Hematopoietic multipotent progenitor cell treated with erythropoietin and hydrocortisone succinate and interleukin-3 and kit ligand, for 4 days (in vitro differentiated cells): ENCODE measurements at places on chromosomes 16 and 17.
A peak's percentile ranks its signal among the peaks of the same experiment; 100 is the strongest.

DNA sequence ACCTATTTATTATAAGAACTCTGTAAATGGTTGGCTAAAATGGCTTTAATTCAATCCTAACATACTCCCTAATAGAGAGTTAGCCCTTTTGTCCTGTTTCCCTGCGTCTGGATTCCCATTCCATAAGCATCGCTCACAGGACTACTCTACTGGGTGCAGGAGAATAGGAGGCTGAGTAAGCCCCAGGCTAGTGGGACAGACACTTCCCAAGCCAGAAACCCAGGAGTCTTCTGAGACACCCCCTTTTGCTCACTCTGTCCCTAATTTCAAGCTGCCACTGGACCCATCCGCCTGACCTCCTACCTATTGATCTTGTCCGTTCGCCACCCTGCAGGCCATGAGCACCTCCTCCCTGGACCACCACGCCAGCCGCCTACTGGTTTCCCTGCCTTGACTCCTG, 16.7 kb upstream of the TOB1 start:
- DNase-seq, result no peak

- DNase-seq, result peak; percentile 15
Measured at GRCh38 chr16:68488554-68488953, 40.2 kb upstream of the SMPD3 start.

DNA sequence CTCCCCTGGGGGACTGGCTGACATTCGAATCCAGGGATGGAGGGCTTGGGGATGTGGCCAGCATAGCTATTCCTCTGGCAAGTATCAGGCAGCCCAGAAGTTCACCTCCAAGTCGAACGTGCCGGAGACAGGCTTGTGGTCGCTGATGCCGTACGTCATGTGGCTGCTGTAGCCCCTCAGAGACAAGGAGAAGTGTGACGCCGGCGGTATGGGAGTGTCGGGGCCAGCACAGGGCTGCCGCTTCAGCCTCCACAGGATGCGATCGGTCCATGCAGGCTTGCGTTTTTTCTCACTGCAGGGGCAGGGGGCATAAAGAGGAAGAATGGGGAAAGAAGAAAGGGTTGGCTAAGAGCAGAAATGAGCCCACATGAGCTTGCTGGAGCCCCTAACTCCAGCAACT, 5.3 kb upstream of the MYO1C start:
- no peak for DNase-seq

- DNase-seq, result peak; percentile 85
Measured at GRCh38 chr17:78925234-78925633, at the start of gene TIMP2. TSS of gene TIMP2 (minus strand) at chr17:78925387. CDS start at chr17:78925088, 299 bp downstream.

- DNase-seq, result no peak
Measured at GRCh38 chr16:49972961-49973360, 52.1 kb upstream of the CNEP1R1 start.

DNA sequence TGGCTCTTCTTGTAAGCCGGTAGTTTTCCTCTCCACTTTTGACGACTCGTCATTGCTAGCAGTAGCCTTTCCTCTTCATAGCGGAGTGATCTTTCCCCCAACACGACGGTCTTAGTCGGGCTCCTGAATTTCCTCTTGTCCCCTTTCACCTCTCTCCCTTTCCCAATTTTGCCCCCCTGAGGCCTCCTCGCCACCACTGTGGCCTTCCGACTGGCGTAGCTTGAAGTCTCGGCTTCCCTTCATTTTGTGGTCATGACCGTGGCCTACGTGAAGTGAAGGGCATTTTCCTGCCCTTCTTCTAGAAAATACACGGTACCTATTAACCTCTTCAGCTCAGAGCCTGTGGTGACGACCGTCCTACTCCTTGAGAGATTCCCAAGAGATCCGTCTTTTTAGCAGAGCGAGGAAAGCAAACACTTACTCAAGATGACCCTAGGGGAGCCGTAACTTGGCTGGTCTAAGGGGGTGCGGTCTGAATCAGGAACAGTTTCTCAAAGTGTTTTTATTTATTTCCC, 787 bp downstream of the PRKAR1A start:
- DNase-seq, result peak; percentile 44

- no peak for DNase-seq
Measured at GRCh38 chr16:71555230-71555891, 21.5 kb downstream of the TAT start.

DNA sequence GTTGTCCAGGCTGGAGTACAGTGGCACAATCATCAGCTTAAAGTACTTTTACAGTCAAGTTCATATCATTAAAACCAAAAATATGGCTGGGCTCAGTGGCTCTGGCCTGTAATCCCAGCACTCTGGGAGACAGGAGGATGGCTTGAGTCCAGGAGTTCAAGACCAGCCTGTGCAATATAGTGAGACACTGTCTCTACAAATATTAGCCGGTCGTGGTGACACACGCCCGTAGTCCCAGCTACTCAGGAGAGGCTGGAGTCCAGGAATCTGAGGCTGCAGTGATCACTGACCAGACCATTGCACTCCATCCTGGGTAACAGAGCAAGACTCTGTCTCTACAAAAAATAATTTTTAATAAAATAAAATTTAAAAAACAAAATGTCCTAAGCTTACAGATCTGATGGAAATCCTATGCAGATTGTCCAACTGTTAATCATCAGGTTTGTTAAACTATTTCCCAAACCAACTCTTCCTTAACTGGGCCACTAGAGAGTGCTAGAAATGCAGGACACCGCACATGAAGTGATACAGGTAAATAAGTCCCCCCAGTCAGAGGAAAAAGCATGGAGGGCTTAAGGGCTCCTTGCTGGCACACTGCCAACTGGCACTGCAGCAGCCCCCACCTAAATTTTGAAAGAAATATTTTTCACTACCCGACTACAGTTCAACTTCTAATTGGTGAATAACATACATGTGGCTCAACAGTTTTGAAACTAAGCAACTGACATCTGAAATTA, 2.8 kb downstream of the USP22 start:
- peak; percentile 88 for DNase-seq

- DNase-seq, result no peak
Measured at GRCh38 chr16:81449241-81449640, 4.6 kb downstream of the CMIP start.

- no peak for DNase-seq
Measured at GRCh38 chr16:57562066-57562465, 19.6 kb downstream of the ADGRG5 start.

DNA sequence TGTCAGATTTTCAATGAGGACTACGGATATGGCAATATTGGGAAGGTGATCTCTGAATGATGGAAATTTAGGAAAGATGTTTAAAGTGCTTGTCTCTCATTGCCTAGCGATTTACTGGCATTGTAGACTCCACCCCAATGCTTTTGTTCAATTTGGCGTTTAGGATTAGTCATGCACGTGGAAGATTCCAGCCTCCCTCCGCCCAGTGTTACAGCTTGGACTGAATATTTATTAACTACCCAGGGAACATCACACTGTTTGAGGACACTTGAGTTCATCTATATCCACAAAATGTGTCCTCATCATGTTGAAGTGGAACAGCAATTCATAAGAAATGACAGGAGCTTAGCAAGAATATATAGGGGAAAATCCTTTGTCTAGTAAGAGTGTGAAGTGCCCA, 738.8 kb upstream of the RBFOX1 start:
- no peak for DNase-seq

GRCh38 chr17:14688134-14688533, 387.3 kb downstream of the HS3ST3B1 start:
- DNase-seq, result no peak

GRCh38 chr16:51544851-51545467, 393.9 kb upstream of the SALL1 start:
- no peak for DNase-seq

DNA sequence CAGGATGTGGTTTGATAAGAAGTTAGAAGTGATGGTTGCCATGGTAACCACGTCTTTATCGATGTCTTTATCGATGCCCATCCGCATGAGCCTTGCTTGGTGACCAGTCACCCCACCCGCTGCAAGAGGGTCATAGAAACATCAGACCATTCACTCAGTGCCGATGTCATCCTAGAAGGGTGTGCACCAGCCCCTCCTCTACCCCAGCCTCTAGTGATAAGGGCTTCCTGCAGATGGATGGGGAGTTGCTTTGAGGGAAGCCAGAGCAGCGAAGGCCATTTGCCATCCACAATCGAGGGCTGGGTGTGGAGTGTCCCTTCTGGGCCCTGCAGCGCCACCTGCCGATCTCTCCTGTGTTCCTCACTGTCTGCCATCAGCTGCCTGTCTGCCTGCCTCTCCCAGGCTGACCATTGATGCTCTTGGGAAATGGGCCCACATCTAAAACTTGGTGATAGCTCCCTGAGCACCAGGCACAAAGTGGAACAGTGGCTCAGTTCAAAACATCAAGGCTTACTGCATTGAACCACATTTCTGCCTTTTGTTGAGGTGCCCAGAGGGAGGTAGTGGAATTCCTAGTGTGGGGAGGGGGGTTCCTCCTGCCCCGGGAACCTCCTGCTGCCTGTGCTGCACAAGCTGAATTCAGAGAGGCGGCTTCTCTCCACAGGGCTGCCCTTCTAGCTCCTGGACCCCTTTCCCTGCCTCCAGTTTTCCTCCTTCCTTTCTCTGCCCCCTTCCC, 8.9 kb downstream of the CALB2 start:
- peak; percentile 89 for DNase-seq

- no peak for DNase-seq
Measured at GRCh38 chr17:79815836-79816461, 19.1 kb upstream of the CBX8 start.

- DNase-seq, result peak; percentile 29
Measured at GRCh38 chr16:81939164-81940056, 71.9 kb downstream of the SDR42E1 start.

DNA sequence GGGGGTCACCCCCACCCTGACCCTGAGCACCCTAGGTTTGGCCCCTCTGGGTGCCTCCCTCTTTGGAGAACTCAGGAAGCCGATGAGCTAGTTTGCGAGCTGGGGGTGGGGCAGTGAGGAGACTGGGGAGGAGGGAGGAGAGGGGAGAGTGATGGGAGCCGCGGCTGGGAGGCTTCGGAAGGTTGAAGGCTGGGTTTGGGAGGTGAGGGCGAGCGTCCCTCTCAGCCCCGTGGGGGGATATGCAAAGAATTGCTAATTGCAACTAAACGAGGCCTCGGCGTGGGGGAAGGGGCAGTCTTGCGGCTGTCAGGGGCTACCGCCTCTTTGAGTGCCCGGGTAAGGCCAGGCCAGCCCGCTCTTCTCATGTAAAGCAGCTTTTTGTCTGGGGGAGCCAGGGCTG, 17.6 kb upstream of the FZD2 start:
- DNase-seq, result no peak

DNA sequence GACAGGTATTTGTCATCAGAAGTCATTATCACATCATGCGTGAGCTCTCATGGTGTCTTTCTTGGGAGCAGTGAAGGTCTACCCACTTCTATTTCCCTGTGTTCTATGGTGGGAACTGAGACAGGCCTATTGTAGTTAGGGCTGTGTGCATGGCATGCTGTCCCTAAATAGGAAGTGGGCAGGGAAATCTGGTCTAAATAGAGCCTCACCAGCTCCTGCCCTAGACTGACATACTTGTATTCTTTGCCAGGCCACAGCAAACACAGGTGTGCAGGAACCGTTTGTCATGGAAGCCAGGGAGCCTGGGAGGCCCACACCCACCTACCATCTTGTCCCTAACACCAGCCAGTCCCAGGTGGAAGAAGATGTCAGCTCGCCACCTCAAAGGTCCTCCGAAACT, 10.1 kb downstream of the SLC7A6 start:
- no peak for DNase-seq

DNA sequence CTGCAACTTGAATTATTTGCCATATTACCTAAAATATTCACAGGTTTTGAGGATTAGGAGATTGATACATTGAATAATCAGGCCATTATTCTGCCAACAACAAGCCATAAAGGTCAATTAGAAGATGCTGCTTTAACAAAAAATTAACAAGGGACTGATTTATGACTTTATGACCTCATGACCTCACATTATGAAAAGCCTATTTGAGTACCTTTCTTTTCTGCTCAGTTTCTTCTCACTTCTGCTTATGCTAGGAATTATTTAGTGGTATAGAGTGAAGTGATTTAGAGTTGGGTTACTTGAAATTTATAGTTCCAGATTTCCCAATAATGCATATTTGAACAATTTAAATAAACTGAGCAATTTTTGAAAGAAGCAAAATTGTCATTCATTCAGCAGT, 121.6 kb downstream of the CHD9 start:
- DNase-seq, result no peak

- no peak for DNase-seq
Measured at GRCh38 chr17:55224746-55225145, 40.0 kb upstream of the HLF start.

GRCh38 chr16:65576139-65576538, 454.3 kb upstream of the CDH11 start:
- no peak for DNase-seq

DNA sequence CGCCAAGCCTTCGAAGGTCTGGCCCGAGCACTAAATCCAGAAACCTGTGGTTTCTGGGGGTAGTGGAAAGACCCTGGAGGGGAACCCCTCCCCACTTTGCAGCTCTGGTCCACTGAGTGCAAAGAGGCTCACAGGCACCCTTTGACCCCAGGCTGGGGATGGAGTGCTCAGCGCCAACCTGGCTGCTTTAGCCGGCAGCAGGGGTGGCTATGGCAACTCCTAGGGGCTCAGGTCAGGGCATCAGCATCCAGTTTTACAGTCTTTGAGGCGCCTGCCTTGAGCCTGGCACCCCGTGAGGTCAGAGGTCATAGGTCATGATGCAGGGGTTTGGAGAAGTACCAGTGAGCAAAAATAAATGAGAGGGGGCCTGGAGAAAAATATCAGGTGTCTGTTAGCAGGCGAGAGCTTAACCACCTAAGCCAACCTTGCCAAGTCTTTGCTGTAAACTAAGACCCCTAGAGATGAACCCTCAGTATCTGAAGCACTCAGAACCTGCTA, 17.9 kb downstream of the CA7 start:
- DNase-seq, result no peak

DNA sequence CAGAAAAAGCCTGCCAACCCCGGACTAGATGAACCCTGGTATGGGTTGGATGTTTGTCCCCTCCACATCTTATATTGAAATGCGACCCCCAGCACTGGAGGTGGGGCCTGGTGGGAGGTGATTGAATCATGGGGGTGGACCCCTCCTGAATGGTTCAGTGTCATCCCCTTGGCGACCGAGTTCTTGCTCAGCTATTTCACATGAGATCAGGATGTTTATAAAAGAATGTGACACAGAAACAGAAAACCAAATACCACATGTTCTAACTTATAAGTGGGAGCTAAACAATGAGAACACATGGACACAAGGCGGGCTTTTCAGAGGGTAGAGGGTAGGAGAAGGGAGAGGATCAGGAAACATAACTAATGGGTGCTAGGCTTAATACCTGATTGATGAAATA, 576.0 kb upstream of the HSBP1 start:
- DNase-seq, result no peak

- no peak for DNase-seq
Measured at GRCh38 chr17:66518677-66519076, 216.3 kb downstream of the PRKCA start.

GRCh38 chr17:38879878-38880665, 10.2 kb downstream of the LASP1 start:
- DNase-seq, result peak; percentile 61
